Stimulated activated CD4-positive, alpha-beta T cell treated with anti-CD3 and anti-CD28 coated beads, TNF-alpha, amount 100 ng/mL, for 48 hours (primary cell): ENCODE measurements at places on chromosomes 12 and 14.

- no peak for DNase-seq
Measured at GRCh38 chr12:5969974-5970690, 25.1 kb upstream of the ANO2 start.

DNA sequence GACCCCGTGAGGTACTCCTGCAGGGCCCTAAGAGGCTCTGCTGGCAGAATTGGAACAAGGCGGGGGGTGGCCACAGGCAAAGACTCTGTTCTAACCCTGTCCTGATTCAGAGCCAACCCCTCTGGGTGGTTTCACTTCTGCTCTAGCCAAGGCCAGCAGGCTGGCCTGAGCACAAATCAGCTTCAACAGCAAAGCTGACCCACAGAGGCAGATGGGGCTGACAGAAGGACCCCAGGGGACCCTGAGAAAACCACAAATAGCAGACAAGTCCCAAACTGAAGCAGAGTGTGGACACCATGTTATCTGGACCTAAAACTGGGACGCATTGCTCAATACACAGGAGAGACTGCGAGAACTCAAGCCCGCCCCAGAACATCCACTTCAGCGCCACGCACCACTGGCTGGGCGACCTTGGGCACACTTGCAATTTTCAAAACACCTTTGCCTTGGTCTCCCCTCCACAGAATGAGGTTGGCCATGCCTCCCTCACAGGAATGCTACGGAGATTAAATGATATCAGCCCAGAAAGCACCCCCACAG is 76.4 kb upstream of the DICER1 start:
- DNase-seq = no peak

DNA sequence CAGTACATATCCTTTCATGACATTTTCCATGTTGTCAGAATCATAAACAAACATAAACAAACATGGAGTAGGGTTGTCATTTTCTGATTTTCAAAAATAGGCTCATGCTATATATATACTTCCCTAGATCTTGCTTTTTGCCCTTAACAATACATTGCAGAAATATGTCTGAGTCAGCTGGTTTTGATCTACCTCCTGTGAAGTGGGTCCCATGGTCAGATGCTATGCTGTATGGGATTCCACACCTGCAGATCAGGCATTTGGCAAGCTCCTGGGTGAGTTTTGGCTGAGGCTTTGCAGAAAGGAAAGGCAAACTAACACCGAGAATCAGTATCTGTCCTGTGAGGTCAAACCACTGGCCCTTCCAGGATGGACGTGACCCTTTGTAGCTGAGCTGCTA is 183.0 kb upstream of the ARID2 start:
- DNase-seq = no peak

DNA sequence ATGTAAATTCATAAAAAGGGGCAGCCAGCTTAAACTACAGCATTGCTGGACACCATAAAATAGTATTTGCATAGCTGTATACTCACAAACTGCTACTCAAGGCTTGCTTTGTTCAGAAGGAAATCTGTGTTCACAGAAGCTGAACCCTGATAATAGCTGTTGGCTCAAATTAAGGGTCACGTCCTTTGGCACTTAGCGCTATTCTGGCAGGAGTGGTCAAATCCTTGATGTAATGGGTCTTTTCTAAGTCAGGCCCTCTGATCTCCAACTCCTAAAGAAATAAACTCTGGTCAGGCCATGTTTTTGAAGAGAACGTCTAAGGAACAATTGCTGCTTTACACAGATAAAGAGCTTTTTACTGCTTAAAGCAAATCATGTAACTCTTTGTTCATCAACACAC is 12.8 kb upstream of the PSMA6 start:
- no peak for DNase-seq

DNA sequence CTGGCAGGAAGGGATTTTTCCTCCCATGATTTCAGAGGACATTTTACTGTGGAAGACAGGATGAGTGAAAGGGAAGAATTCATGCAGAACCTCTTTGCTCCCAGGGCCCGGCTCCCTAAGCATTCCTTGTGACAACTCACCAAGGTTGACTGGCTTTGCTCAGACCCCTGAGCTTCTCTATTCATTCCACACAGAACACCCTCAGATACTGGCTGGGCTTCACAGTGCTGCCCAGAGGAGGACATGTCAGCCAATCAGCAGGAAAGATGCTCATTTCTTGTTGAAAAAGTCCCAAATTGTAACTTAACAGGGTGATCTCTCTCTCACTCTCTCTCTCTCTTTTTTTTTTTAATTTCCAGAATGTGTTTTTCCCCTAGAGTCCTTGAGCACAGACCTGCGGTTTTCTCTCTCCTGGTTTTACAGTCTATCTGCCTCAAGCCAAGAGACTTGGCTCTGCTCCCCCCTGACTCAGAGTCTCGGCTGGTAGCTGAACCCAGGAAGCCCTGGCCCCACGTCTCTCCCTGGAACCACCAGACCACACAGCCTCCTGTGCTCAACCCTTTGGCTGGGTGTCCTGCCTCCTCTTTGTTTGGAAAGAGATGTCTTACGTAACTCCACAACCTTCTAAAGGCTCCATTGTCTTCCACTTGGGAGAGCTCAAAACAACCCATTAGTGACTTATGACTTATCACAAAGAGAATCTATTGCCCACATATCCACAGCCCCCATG is 43.9 kb downstream of the SSPN start:
- DNase-seq = no peak

- no peak for DNase-seq
Measured at GRCh38 chr14:26687301-26687837, 89.5 kb upstream of the NOVA1 start.

GRCh38 chr14:105064001-105064400 is 1.2 kb downstream of the GPR132 start:
- no peak for DNase-seq

- no peak for DNase-seq
Measured at GRCh38 chr12:122123761-122124145, 45.2 kb downstream of the MLXIP start.

DNA sequence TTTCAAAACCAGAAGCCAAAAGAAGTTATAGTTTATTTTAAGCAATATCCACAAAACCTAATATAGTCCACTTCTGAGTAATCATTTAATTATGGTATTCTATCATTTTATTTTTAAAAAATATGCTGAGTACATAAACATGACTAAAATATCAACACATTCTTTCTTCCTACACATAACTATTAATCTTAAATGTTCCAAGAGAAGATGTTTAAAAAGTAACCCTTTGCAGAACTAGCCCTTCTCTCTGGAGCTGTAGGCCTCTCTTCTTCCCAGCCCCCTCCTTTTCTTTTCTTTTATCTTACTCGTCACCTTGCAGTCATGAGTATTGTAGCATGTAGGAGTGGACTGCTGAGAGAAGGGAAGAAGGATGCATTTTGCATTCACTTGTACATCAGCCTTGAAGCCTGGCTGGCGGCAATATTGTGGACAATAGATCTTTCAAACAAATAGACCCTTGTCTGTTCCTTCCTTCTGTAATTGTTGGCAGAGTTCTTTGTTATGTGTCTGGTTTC is 941.9 kb downstream of the NRXN3 start:
- DNase-seq = no peak

GRCh38 chr12:27554421-27555186 is 30.6 kb downstream of the PPFIBP1 start:
- DNase-seq = no peak

GRCh38 chr12:109997393-109997792 is 1.2 kb upstream of the GIT2 start:
- no peak for DNase-seq

- DNase-seq = no peak
Measured at GRCh38 chr12:66438601-66439000, 136.3 kb downstream of the HELB start.

GRCh38 chr12:77601069-77601468 is 229.6 kb upstream of the NAV3 start:
- no peak for DNase-seq
